Stimulated activated CD8-positive, alpha-beta memory T cell treated with anti-CD3 and anti-CD28 coated beads, Interleukin-2, amount 100 ng/mL, for 1 hour (primary cell): ENCODE measurements at places on chromosomes 4 and X.

DNA sequence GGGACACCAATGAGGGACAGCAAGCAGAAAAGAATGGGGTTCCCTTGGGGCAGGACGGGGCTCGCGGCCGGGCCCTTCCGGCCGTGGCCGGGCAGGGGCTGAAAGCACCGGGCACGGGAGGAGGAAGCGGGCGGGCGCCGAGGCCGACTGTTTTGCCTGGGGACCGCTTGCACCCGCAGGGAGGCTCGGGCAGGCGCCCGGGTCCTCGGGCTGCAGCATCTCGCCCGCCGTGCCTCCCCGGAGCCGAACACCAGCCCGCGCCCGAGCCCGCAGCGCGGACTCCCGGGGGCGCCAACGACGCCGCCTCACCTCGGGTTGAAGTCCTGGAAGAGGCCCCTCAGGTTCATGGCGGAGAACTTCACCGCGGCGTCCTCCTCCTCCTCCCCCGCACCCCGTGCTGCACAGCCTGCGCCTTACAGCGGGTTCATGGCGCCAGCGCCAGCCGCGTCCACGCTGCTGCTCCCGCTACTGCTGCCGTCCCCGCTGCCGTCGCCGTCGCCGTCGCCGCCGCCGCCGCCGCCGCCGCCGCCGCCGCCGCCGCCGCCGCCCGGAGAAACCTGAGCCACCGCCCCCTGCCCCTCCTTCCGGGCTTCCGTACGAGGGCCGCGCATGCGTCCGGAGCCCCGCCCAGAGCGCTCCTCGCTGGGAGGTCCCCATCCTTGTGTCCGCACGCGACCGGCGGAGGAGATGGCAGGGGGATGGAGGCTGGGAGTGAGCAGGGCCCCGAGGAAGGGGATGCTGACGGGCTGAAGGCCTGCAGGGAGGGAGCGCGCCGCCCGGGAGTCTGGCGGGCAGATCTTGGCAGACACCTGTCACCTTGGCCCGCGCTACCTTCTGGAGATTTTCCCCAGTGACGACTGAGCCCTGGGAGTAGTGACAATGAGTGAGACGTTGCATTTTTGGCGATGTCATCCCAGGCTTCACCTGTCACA, at the start of gene TMEM185A:
Gene TMEM185A (minus strand): TSS at position 559 of the 932 bp plus-strand sequence. CDS start 212 bp downstream, at position 347.
- DNase-seq: peak; percentile 37

GRCh38 chr4:85005865-85006377, 39.4 kb upstream of the WDFY3 start:
- DNase-seq: no peak

GRCh38 chrX:13235930-13236329, 83.9 kb downstream of the ATXN3L start:
- no peak for DNase-seq

DNA sequence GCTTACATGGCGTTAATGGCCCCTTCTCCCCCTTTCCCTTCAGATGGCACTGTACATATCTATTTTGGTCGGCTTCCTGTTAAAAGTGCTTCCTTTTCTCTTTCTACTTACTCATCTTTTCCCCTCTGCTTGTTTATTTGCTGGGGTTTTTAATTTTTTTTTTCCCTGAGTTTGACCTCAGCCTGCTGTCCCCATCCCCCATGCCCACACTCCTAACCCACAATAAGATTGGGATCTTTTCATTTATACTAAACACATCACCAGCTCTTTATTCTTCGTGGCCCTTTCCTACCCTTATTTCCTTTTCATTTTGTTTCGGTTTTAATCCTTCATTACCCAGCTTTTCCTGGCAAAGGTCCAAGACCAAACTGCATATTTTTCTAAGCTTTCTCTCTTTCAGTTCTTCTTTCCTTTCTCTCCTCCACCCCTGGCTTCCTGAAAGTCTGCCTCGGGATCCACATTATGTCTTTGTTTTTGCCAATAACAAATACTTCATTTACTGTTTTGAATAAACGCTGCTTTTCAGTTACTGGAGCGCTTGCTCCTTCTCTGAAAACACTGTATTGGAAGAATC, 152.0 kb upstream of the USP9X start:
- DNase-seq: no peak

GRCh38 chrX:78661836-78662235, 2.7 kb upstream of the RTL3 start:
- DNase-seq: no peak

- DNase-seq: no peak
Observed at GRCh38 chr4:180518906-180519305, 1724.3 kb upstream of the TENM3 start.

GRCh38 chr4:55675196-55675793, 39.2 kb upstream of the NMU start:
- DNase-seq: no peak
